ENCODE measurements at places on chromosomes 5 and 9. TPM values are rescaled to one million over a fixed set of nuclear protein-coding genes. Genes with fewer than 3 reads are reported as not detected.

DPYSL3 gene
- 65.2 TPM for total RNA-seq

- no peak for DNase-seq
These were observed 21.0 kb downstream of the EXOC3 start for GRCh38 chr5:463952-464351.

DNA sequence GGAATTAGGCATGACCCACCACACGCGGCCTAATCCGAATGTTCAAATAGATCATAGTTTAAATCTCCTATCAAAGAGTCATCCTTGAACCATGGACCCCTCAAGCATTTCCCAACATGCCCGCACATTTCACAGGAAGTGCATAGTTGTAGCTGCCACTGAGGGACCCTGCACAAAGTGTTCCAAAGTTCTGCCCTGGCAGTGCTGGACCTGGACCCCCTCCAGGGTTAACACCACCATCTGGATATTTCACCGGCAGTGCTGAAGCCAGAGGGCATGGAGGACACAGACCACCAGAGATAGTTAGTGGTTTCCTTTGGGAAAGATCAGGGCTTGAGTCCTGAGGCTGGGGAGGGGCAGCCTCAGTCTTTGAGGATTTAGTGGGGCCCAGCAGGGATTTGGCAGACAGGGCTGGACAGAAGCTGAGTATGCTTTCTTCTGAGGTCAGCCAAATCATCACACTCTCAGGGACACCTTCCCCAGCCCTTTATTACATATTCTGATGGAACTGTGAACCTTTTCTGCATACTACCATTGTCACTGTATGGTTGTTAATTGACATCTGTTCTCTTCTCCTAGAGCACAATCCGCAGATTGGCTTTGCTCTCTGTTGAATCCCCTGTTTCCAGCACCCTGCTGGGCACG is 143.6 kb upstream of the EFNA5 start:
- no peak for DNase-seq

DNA sequence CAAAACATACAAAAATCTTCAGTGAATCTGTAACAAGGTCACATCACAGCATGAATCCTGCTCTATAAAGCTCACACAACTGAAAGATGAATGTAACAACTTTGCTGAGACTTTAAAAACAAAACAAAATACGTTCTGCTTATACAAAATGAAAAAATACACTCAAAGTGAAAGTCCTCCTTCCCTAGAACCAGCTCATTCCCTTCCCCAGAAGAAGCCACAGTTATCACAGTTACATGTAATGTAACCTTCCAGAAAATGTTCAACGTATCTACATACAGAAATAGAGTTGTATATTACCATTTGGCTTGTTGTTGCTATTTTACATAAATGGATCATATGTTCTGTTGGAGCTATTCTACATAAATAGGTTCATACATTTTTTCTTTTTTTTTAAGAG is 2.6 kb downstream of the AUH start:
- no peak for DNase-seq
